ENCODE measurements at places on chromosomes 4 and X.

- no peak for DNase-seq
These were observed 1180.8 kb downstream of the FSTL5 start for GRCh38 chr4:160983035-160983434.

DNA sequence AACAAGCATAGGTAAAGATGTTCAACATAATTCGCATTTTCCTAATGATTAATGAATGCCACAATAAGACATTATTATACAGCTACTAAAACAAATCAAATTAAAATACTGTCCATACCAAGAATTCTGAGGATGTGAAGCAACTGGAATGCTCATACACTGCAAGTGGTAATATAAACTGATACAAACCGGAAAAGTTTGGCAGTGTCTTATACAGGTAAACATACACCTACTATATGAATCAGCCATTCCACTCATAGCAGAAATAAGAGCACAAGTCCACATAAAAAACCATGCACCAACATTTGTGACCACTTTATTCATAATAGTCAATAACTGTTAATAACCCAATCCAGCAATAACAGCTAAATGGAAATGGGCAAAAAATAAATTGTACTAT lies 79.3 kb downstream of the FBXW7 start:
- DNase-seq = no peak

- DNase-seq = no peak
These were observed 340.3 kb upstream of the ZCCHC13 start for GRCh38 chrX:73963682-73964081.

- no peak for DNase-seq
These were observed 164.2 kb downstream of the CBR4 start for GRCh38 chr4:168845897-168846296.

- no peak for DNase-seq
These were observed 140.6 kb downstream of the STK32B start for GRCh38 chr4:5191831-5192230.

GRCh38 chrX:40153345-40154249 lies 55.8 kb upstream of the BCOR start:
- no peak for DNase-seq

Data from activated CD8-positive, alpha-beta memory T cell treated with anti-CD3 and anti-CD28 coated beads for 1 hour (primary cell).